A549 treated with GW870086 at 1 μM for 4 hours (cell line): ENCODE measurements at places on chromosomes 16 and 17. TPM values are rescaled to one million over a fixed set of nuclear protein-coding genes. Genes with fewer than 3 reads are reported as not detected.

CACNG3 gene
- total RNA-seq = not detected in 5 replicates

C1QTNF1 gene
- 51.8 to 62.2 TPM (median 53.9 TPM) in 5 replicates for total RNA-seq

TPSG1 gene
- 0.15 to 0.16 TPM in 2 of 5 replicates, not detected in the others for total RNA-seq

MMP25 gene
- 0.81 to 1.2 TPM (median 0.90 TPM) in 5 replicates for total RNA-seq

PRR15L gene
- total RNA-seq = 0.81 to 1.1 TPM (median 0.92 TPM) in 5 replicates

CCL16 gene
- total RNA-seq = not detected in 5 replicates

PRKCB gene
- 0.13 to 0.33 TPM (median 0.21 TPM) in 5 replicates for total RNA-seq

WNT9B gene
- total RNA-seq = not detected in 5 replicates

MCRIP2 gene
- total RNA-seq = 22.6 to 48.4 TPM (median 39.2 TPM) in 5 replicates

TAC4 gene
- not detected in 5 replicates for total RNA-seq

ST6GALNAC1 gene
- 0.06 to 0.54 TPM (median 0.49 TPM) in 3 of 5 replicates, not detected in the others for total RNA-seq

MGAT5B gene
- total RNA-seq = 18.4 to 26.0 TPM (median 23.0 TPM) in 5 replicates

HOXB8 gene
- 6.9 to 8.8 TPM (median 8.2 TPM) in 5 replicates for total RNA-seq
